ENCODE measurements at places on chromosomes 12 and 14. TPM values are rescaled to one million over a fixed set of nuclear protein-coding genes. Genes with fewer than 3 reads are reported as not detected.

The SLC7A7 gene
- 3.6 TPM for total RNA-seq

The TAMALIN gene
- 3.5 TPM for total RNA-seq

The SYNDIG1L gene
- 1.6 TPM for total RNA-seq

The CPNE6 gene
- total RNA-seq = not detected

The BATF gene
- total RNA-seq = not detected

The IRF9 gene
- total RNA-seq = 8.2 TPM

The BCAT1 gene
- total RNA-seq = 176 TPM

The GYS2 gene
- total RNA-seq = not detected

The ZNF891 gene
- total RNA-seq = 5.4 TPM

The KRT7 gene
- 9.4 TPM for total RNA-seq

The KRT79 gene
- 0.21 TPM for total RNA-seq

The IAPP gene
- total RNA-seq = not detected
